ENCODE measurements at places on chromosomes 4 and X.

GRCh38 chr4:128461291-128462102 lies 173.9 kb upstream of the PGRMC2 start:
- no peak for DNase-seq

- no peak for DNase-seq
Measured at GRCh38 chrX:124289443-124289842, 43.0 kb upstream of the TEX13D start.

DNA sequence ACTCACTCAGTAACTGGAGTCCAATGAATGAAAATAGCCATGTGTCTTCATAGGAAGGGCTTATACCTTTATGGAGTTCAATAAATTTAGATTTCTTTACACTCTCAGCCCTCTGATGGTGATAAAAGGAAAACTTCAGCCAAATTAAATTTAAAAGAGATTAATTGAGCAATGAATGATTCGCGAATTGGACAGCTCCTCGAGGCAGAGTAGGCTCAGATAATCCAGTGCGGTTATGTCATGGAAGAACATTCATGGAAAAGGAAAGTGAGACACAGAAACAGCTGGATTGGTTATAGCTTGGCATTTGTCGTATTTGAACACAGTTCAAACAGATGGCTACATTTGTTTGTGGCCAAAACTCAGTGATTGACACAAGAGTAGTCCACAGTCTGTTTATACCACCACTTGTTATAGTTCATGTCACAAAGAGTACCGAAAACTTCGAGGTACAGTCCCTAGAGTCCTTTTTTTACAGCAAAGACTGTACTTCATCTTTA lies 54.6 kb upstream of the TACR3 start:
- DNase-seq, result no peak

- no peak for DNase-seq
Measured at GRCh38 chrX:20455001-20455400, 188.3 kb upstream of the RPS6KA3 start.

DNA sequence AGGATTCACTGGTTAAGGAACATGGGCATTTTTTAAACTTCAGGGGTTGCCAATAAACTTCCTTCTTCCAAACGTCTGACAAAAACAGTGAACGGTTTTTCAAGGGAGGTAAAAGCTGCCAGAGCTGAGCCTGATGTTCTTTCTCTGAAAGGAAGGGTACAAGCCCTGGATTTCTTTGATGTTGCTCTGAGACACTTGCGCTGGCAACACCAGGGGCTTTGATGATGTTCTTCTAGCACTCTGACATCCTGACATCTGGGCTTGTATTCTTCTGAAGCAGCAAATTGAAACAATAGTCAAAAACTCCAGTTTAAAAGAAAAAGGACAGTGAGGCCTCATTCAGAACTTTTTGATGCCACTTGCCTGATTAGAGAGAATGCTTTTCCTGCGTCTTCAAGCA lies 11.8 kb downstream of the FTHL17 start:
- DNase-seq, result no peak

DNA sequence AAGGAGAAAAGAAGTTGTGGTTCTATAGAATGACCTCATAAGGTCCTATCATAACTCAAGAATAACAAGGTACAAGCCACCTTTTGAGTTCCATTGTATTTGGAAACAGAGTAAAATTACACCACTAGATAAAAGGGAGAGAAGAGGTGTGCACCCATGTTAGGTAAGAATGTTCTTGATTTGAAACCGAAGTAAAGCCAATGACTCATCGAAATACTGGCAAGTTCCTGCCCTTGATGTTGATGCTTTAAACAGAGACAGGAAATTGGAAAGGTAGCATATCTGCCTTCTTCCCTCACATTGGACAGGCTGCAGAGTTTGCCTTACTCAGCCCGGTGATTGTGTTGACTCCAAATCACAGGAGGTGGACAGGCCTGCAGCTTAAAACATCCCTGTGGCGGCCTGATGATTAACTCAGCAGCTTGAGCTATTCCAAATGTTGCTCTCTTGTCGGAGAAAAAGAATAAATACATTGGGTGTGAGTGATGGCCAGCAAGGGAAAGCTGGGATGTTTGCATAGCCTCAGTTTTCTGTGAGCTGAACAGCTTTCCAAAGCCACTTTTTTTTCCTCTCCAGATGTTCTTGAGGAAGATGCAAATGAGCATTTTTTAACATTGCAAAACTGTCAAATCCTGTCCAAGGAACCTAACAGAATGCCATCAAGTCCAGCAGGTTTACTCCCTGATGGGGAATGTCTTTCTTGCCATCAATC lies 321.1 kb downstream of the NKX6-1 start:
- no peak for DNase-seq

- DNase-seq, result no peak
Measured at GRCh38 chr4:152038238-152038637, 277.4 kb upstream of the GATB start.

DNA sequence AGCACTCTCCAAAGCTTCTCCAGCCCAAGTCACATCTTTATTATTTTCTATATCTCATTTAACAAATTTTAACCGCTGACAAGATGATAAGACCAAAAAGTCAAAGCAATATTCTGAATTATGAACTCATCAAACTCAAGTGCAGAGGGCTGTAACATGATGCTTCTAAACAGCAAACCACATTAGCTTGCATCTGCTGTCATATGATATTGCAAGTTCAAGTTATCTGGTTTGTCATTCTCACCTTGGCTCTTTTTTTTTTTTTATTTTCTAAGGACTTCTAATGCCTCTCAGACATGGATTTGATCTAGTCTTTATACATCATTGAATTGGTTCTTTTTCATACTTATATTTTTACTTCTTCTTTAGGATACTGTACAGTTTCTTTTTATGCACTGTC lies 93.4 kb downstream of the SLC10A7 start:
- DNase-seq, result no peak

DNA sequence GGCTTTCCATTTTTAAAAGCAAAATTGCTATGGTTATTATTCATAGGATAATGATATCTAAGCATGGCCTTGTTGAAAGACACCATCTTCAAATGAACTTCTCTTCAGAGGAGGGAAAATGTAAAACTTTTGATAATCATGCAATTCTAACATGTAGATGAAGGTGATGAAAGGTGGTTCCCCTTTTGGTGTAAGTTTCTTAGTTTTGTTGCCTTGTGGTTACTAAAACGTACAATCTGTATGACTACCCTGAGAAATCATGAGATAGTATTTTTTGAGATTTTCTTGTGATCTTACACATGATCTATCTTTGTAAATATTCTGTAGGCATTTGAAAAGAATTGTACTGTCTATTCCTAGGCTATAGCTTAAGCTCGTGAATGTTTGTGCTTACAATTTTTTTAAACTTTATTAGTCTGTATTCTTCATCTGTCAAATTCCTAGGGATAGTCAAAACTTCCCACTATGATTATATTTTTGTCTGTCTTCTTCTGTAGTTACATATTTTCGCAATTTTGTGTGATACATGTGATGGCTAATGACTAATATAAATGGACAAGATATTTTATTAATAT lies 47.5 kb downstream of the PTPN13 start:
- no peak for DNase-seq

GRCh38 chrX:106783716-106784115 lies 18.8 kb upstream of the TBC1D8B start:
- no peak for DNase-seq

DNA sequence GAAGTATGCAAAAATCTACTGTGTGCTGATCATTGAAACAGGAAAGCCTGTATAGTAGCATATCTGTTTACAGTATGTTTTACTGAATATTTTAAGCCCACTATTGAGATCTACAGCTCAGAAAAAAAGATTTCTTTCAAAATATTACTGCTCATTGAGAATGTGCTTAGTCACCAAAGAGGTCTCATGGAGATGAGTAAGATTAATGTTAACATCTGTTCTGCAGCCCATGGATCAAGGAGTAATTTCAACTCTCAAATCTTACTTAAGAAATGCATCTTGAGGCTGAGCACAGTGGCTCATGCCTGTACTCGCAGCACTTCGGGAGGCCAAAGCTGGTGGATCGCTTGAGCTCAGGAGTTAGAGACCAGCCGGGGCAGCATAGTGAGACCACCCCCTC lies 3.3 kb downstream of the RNF4 start:
- no peak for DNase-seq

GRCh38 chr4:78446619-78447018 lies 105.0 kb upstream of the ANXA3 start:
- DNase-seq, result no peak

DNA sequence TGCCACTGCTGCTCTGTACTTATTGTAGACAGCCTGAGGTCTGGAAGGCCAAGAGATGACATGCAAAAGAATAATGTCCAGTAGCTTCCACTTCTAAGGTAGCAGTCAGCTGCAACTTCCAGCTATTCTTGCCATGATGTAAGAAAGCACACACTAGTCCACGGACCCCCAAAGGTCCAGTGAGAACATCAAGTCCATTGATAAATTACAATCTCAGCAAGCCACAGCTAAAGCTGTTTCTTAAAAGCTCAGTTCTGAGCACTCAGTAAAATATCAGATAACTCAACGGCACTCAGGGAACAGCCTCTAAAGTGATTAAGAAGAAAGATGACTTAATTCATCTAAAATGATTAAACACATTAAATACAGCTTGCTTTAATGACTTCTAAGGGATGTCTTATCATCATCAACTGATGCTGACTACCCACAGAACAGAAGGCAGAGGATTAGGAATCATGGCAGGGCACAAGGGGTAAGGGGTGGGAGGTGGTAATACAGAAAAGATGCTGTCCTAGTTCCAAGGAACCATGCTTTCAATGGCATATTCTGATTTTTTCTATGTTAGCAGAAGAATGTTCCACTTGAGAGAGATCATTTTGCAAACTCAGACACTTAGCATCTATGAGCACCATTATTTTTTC lies 99.1 kb upstream of the CBR4 start:
- no peak for DNase-seq

GRCh38 chr4:37441231-37442061 lies 196.9 kb downstream of the NWD2 start:
- DNase-seq, result no peak

- no peak for DNase-seq
Measured at GRCh38 chrX:135345107-135345589, 35.9 kb downstream of the ETDC start.

GRCh38 chr4:684623-685327 lies 4.2 kb downstream of the SLC49A3 start:
- DNase-seq, result no peak

DNA sequence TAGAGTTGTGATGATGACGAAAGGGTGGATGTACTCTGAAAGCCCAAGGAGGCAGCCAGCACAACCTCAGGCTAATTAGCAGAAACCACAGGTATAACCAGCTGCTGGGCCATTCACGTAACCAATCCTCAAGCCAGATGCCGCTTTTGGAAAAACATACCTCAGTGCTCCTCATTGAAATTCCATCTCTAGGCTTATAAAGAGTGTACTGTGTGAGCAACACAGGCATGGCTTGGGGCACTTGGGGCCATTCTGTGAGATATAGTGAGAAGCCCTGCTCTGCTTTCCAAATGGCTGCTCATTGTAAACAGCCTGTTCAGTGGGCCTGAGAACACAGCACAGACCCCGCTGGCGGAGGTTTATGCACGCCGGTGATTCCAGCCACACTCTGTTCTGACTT lies 182.1 kb upstream of the HHIP start:
- DNase-seq, result no peak

- DNase-seq, result no peak
Measured at GRCh38 chr4:184934184-184934583, 84.1 kb upstream of the HELT start.

- no peak for DNase-seq
Measured at GRCh38 chrX:56994375-56995270, 718 bp downstream of the SPIN3 start.

GRCh38 chr4:15003891-15004738 lies 1.8 kb downstream of the CPEB2 start:
- peak; percentile 62 for DNase-seq

DNA sequence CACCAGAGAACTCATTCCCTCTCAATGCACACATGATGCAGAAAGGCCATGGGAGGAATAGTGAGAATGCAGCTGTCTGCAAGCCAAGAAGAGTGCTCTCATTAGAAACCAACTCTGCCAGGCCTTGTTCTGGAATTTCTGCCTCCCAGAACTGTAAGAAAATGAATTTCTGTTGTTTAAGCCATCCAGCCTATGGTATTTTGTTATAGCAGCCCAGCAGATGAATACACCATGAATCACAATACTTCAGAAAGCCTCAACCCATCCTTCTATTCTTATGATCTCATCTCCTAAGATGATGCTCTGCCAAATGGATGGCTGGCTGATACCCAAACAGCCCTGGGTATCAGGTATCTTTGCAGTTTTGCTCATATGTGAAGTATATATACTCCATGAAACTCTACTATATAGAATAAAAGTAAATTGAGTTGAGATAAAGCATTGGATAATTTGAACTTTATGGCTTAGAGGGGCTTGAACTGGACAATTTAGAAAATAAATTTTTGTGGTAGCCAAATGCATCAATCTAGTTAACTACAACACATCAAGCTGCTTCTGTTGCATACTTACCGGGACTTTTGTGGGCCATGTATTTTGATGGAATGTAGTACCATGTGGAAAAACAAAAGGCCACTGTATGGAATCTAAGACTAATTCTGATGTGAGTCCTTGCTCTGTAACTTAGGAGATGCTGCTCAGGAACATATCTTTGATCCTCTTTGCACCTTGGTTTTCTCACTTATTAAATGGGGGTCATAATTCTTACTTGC lies 245.9 kb downstream of the HS3ST1 start:
- no peak for DNase-seq

GRCh38 chrX:103356858-103357257 lies 552 bp downstream of the TCEAL9 start:
- DNase-seq, result no peak

GRCh38 chrX:135489542-135489941 lies 30.9 kb upstream of the INTS6L start:
- no peak for DNase-seq

- peak; percentile 17 for DNase-seq
Measured at GRCh38 chr4:17385403-17385802, 126.5 kb downstream of the QDPR start.

DNA sequence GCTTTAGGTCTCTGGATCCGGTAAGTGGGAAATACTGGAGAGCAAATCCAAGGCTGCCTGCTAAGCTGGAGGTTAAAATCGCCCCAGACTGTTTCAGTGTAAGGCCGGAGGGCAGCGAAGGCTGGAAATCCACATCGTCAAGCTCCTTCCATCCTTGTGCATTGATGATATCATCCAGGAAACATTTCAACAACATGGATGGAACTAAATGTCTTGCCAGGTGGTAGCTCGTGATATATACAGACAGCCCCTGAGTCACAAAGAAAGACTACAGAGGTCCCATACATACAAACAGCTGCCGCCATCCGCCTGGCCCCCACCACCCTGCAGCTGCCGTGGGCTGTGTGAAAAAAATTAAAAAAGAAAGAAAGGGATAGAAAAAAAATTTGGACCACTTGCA lies 148.9 kb upstream of the RBPJ start:
- DNase-seq, result no peak
